ENCODE measurements at places on chromosomes 2 and 18.

DNA sequence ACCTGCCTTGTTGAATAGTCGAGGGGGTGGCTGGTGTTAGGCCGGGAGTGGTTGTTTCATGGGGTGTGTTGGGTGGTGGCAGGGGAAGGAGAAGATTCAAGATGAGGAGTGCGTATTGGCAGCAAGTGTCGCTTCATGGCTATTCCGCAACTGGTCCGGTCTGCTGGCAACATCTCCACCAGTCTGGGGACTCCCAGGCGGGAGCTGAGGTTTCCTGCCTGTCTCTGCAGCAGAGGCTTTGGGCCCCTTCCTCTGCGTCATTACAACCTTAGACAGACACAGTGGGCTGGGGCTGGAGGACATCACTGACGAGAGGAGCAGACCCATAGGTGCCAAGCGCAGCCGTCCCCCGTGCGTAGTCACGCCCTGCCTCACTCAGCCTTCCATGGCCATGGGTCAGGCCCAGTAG is 64.0 kb upstream of the MCFD2 start:
- H3K27me3 ChIP-seq, result no peaks in the 10 kb centered on the region
- H3K4me3 ChIP-seq, result no peak overlapping the region
- no peak for DNase-seq
- H3K27ac ChIP-seq, result no peak overlapping the region

GRCh38 chr2:85635011-85635410 is 19.0 kb downstream of the USP39 start:
- no peaks in the 10 kb centered on the region for H3K4me1 ChIP-seq
- H3K27me3 ChIP-seq, result no peaks in the 10 kb centered on the region
- DNase-seq, result no peak

DNA sequence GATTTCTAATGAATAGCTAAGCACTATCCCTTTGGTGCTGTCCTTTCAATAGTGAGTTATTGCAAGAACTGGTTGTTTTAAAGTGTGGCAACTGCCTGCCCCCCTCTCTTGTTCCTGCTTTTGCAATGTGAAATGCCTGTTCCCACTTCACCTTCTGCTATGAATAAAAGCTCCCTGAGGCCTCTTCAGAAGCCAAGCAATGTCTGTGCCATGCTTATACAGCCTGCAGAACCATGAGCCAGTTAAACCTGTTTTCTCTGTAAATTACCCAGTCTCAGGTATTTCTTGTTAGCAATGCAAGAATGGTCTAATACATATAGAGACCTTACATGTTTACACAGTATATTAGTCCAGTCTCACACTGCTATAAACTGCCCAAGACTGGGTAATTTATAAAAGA is 15.0 kb upstream of the METTL21A start:
- no peak overlapping the region for H3K27ac ChIP-seq
- H3K36me3 ChIP-seq, result no peaks in the 10 kb centered on the region
- no peaks in the 10 kb centered on the region for H3K4me1 ChIP-seq
- DNase-seq, result no peak
- no peaks in the 10 kb centered on the region for H3K27me3 ChIP-seq

- no peak for DNase-seq
- no peak overlapping the region for H3K27ac ChIP-seq
- no peaks in the 10 kb centered on the region for H3K27me3 ChIP-seq
- H3K4me3 ChIP-seq, result no peak overlapping the region
- no peaks in the 10 kb centered on the region for H3K36me3 ChIP-seq
Observed at GRCh38 chr2:158692372-158693103, 102.6 kb upstream of the DAPL1 start.

GRCh38 chr2:201931475-201931874 is 102.2 kb upstream of the FZD7 start:
- DNase-seq, result no peak
- no peak overlapping the region for H3K4me3 ChIP-seq
- H3K27me3 ChIP-seq, result no peaks in the 10 kb centered on the region
- H3K36me3 ChIP-seq, result no peaks in the 10 kb centered on the region

DNA sequence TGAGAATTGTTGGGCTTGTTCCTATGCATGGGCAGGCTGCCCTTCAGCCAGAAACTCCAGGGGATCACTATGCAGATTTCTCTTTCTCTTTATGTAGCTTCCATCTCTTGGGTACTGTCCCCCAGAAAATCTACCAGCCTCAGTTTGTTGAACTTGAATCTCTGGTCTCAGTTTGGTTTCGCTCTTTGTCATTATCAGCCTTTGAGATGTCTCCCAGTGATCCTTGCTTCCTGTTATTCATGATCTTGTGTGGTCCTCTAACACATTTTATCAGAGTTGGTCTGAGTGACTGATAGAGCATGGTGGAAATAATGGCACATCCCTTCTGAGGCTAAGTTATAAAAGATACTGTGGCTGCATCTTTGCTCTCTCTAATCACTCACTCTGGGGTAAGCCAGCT is 7.8 kb downstream of the TMEM87B start:
- DNase-seq, result no peak
- H3K36me3 ChIP-seq, result peaks cover 33% of the 10 kb centered on the region
- H3K4me3 ChIP-seq, result no peak overlapping the region
- H3K27ac ChIP-seq, result no peak overlapping the region

DNA sequence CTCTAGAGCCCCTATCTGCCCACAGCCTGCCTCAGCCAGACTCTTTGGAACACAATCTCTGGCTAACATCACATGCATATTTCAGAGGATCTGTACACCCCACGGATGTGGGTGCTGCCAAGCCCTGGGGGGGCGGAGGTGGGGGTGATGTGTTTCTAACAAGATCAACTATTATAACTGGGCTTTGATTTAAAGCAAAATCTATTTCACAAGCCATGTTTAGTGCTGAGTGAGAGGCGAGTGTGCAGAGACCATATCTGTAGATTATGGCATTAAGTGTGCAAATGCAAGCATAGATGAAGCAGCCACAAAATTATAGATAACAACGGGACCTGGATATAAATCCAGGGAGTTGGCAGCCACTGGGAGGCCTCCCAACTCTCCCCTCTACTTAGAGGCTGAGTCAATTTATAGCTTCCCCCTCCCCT is 135.8 kb upstream of the SMAD2 start:
- peaks cover 7% of the 10 kb centered on the region for H3K27me3 ChIP-seq
- no peak overlapping the region for H3K4me3 ChIP-seq
- no peak overlapping the region for H3K27ac ChIP-seq
- H3K4me1 ChIP-seq, result no peaks in the 10 kb centered on the region
- DNase-seq, result no peak
- H3K36me3 ChIP-seq, result no peaks in the 10 kb centered on the region

DNA sequence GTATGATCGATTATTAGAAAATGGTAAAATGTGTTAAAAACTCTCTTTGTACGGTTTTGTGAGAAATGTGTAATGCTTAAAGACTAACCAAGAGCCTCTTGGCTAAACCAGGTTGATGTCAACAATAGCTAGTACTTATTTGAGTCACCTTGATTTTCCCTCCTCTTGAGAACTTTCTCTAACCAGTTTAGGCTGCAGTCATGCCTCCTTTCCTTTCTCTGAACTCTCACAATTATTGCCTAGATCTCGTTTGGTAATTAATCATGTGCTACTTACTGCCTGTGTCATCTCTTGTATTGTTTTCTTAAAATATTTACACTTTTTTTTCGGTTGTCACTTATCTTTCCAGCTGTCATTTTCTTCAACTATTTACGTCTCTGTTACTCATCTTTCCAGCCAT is 1.1 kb upstream of the EPC2 start:
- no peaks in the 10 kb centered on the region for H3K36me3 ChIP-seq
- DNase-seq, result no peak
- H3K27ac ChIP-seq, result no peak overlapping the region
- peak overlapping the region; percentile 79 for H3K4me3 ChIP-seq
- H3K4me1 ChIP-seq, result peaks cover 8% of the 10 kb centered on the region
- peaks cover 2% of the 10 kb centered on the region for H3K27me3 ChIP-seq

DNA sequence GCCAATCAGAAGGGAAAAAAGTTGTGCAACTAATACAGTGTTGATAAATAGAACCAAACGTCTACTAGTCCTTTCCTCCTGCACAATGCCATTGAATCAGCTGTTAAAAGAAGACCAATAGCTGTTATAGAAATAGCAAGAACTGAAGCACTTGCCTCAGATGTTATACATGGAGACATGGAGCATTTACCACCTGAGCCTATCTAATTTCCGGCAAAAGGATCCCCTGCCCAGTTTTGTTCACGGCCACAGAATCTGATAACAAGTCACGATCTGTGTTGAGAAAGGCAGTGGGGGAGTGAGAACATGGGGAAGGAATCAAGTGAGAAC is 285.4 kb downstream of the ZEB2 start:
- H3K4me1 ChIP-seq, result no peaks in the 10 kb centered on the region
- DNase-seq, result no peak
- no peaks in the 10 kb centered on the region for H3K36me3 ChIP-seq
- no peak overlapping the region for H3K27ac ChIP-seq
- no peak overlapping the region for H3K4me3 ChIP-seq

GRCh38 chr2:12151716-12152115 is 405.3 kb downstream of the LPIN1 start:
- H3K27ac ChIP-seq, result no peak overlapping the region
- peak; percentile 17 for DNase-seq
- no peak overlapping the region for H3K4me3 ChIP-seq
- H3K36me3 ChIP-seq, result no peaks in the 10 kb centered on the region
- H3K4me1 ChIP-seq, result peaks cover 14% of the 10 kb centered on the region

GRCh38 chr2:46438794-46439193 is 40.6 kb upstream of the TMEM247 start:
- no peaks in the 10 kb centered on the region for H3K36me3 ChIP-seq
- H3K27me3 ChIP-seq, result peaks cover 3% of the 10 kb centered on the region
- H3K4me3 ChIP-seq, result no peak overlapping the region
- DNase-seq, result no peak
- H3K4me1 ChIP-seq, result peaks cover 13% of the 10 kb centered on the region

- DNase-seq, result no peak
- H3K27ac ChIP-seq, result no peak overlapping the region
- H3K36me3 ChIP-seq, result no peaks in the 10 kb centered on the region
Observed at GRCh38 chr2:241949736-241950412, 80.3 kb downstream of the RTP5 start.

DNA sequence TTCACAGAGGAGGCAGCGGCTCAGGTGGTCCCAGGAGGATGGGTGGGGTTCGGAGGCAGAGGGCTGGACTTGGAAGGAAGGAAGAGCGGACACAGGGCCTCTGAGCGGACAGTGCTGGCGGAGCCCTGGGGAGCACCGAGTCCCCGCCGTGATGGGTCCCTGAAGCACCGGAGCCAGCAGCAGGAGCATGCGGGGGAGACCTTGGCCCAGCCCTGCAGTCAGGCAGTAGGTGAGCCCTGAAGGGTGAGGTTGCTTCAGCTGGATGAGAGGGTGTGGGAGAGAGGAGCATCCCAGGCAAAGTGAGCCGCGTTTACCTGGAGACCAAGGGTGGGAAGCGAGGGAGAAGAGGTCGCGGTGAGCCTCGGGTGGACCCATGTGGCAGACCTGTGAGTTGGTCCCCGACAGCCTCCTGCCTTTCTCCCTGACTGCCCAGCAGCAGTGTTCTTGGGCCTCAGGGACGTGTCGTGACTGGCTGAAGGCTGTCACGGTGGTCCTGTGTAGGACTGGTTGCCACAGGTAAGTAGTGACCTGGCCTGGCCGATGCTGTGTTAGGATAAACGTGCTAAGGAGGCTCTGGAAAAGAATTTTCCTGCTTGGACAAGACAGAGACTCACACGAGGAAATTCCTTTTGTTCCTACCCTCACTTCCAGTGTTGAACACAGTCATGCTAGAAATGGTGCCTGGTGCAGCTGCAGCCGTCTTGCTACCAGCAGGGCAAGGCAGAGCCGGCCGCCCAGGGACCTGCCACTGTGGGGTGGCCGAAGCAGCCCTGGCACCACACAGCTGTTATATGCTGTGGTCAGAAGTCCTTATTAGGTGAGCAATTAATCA is 73.0 kb downstream of the RRM2 start:
- no peak overlapping the region for H3K4me3 ChIP-seq
- no peak overlapping the region for H3K27ac ChIP-seq
- no peak for DNase-seq
- H3K36me3 ChIP-seq, result no peaks in the 10 kb centered on the region

Data from astrocyte (in vitro differentiated cells and primary cell).